Lower leg skin (tissue), 4 donors: ENCODE measurements at places on chromosomes 1 and 21. TPM values are rescaled to one million over a fixed set of nuclear protein-coding genes. Genes with fewer than 3 reads are reported as not detected.

The GNG4 gene
- total RNA-seq = 0.39 TPM

The CAMSAP2 gene
- total RNA-seq = 37.6 TPM

The CCDC27 gene
- not detected for total RNA-seq

The PDPN gene
- 16.0 TPM for total RNA-seq

The SLC9C2 gene
- total RNA-seq = not detected

The LCE1E gene
- 91.9 TPM for total RNA-seq

The CELA3A gene
- not detected for total RNA-seq

The PAQR6 gene
- total RNA-seq = 8.4 TPM

The LCK gene
- total RNA-seq = 0.25 TPM

The TACSTD2 gene
- 1,075 TPM for total RNA-seq

The CCDC190 gene
- not detected for total RNA-seq

The PCSK9 gene
- 1.2 TPM for total RNA-seq

The PM20D1 gene
- 15.4 TPM for total RNA-seq

The LYPD8 gene
- total RNA-seq = not detected

The AMY2A gene
- total RNA-seq = 0.19 TPM

The CA6 gene
- total RNA-seq = 17.4 TPM

The HSD3B1 gene
- total RNA-seq = 0.30 TPM

The GNG12 gene
- 91.7 TPM for total RNA-seq

The OR6N1 gene
- total RNA-seq = not detected

The SELENBP1 gene
- total RNA-seq = 25.4 TPM

The PEAR1 gene
- total RNA-seq = 6.2 TPM

The SPRR2B gene
- not detected for total RNA-seq

The SPRR2E gene
- total RNA-seq = 650 TPM

The PTGFR gene
- total RNA-seq = 14.9 TPM

The CFAP141 gene
- total RNA-seq = not detected

The RRP15 gene
- total RNA-seq = 2.6 TPM

The ZSCAN20 gene
- 3.6 TPM for total RNA-seq

The GPR52 gene
- total RNA-seq = 0.25 TPM

The SIK1 gene
- total RNA-seq = 190 TPM

The UBL4B gene
- 3.0 TPM for total RNA-seq

The SLC30A10 gene
- total RNA-seq = 0.59 TPM

The PSMB4 gene
- 267 TPM for total RNA-seq

The ARHGAP30 gene
- total RNA-seq = 8.5 TPM

The MSTO1 gene
- total RNA-seq = 6.1 TPM

The FCRLA gene
- total RNA-seq = 2.2 TPM

The HENMT1 gene
- total RNA-seq = 3.9 TPM

The ARHGAP29 gene
- total RNA-seq = 30.1 TPM
